ENCODE measurements at places on chromosomes 4 and X.

DNA sequence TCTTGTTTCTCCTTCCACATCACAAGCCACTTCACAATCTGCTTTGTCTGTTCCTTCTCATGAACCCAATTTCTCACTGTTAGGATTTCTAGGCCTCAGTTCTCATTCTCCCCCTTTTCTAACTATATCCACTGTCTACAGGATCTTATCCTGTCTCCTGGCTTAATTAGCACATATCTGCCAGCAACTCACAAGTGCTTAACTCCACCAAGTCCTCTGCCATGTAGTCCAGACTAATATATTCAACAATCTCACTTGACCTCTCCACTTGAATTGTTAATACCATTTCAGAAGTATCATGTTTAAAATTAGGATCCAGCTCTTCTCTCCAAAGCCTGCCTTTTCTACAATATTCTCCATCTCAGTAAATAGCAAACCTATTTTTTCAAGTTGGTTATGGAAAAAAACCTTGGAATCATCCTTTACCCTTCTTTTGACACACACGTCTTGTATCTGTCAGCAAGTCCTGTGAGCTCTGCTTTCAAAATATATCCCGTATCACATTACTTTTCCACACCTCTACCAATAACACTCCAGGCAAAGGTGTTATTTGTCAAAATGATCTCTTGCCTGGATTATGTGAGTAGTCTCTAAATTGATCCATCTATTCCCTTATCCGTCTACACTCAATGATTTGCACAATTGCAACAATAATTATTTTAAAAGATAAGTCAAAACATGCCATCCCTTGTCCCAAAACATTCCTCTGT, 127.2 kb upstream of the SLIT2 start:
- no peaks in the 10 kb centered on the region for H3K36me3 ChIP-seq
- H3K27me3 ChIP-seq, result no peaks in the 10 kb centered on the region
- no peaks in the 10 kb centered on the region for H3K4me1 ChIP-seq
- no peak overlapping the region for H3K27ac ChIP-seq
- DNase-seq, result no peak
- H3K4me3 ChIP-seq, result no peak overlapping the region

DNA sequence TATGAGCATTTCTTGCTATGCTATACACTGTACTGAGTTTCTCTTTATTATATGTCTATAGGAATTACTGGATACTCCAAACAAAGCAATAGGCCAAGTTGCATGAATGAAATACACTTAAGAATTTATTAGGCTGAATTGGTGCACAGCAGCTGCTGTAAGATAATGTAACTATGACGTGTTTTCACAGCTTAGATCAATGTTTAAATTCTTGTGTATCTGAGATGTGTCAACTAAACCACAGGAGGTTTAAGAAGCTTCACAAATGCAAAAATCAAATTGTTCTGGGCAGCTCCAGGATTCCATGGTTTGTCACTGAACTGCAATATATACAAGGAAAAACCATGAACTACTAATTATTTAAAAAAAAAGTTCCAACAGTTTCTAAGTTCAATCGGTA, 156.7 kb downstream of the MAPK10 start:
- no peaks in the 10 kb centered on the region for H3K27me3 ChIP-seq
- no peaks in the 10 kb centered on the region for H3K4me1 ChIP-seq
- DNase-seq, result no peak
- H3K27ac ChIP-seq, result no peak overlapping the region
- peaks cover 3% of the 10 kb centered on the region for H3K36me3 ChIP-seq
- H3K4me3 ChIP-seq, result no peak overlapping the region

GRCh38 chr4:16140231-16140878, 56.5 kb upstream of the PROM1 start:
- no peaks in the 10 kb centered on the region for H3K27me3 ChIP-seq
- no peaks in the 10 kb centered on the region for H3K4me1 ChIP-seq
- DNase-seq, result no peak

GRCh38 chrX:73922856-73923455, 360.0 kb downstream of the CHIC1 start:
- no peaks in the 10 kb centered on the region for H3K27me3 ChIP-seq
- no peak overlapping the region for H3K27ac ChIP-seq
- H3K36me3 ChIP-seq, result peaks cover 3% of the 10 kb centered on the region
- H3K4me1 ChIP-seq, result no peaks in the 10 kb centered on the region
- DNase-seq, result no peak

DNA sequence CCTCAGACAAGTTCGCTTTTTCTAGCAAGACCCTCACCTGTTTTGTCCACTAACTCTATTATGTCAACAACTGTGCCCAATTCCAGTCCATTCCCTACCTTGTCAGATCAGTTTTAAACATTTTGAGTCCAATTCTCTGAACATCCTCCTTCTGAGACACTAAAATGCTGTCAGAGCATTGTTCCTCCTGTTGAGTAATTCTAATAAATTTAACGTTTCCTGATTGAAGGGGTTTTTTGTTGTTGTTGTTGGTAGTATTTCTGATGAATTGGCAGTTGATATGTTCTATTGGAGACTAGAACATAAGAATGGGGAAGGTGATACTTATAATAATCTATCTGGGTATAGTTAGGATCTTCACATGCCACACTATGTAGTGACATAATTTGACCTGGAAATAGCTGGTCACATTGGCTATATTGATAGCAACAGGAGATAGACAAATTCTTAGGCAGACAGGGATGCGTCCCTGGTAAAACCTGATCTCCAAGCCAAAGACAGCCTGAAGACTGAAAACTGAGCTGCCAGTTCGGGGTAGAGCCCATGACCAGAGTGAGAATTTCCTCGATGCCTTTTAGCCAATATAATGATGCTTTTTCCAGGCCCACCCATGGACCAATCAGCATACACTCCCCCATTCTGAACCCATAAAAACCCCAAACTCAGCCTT, 12.4 kb upstream of the CXCL2 start:
- no peak for DNase-seq
- H3K4me1 ChIP-seq, result no peaks in the 10 kb centered on the region
- no peaks in the 10 kb centered on the region for H3K27me3 ChIP-seq
- no peak overlapping the region for H3K27ac ChIP-seq

All from H9 (cell line).